ENCODE measurements at places on chromosomes 6 and 20.

- DNase-seq: no peak
Observed at GRCh38 chr6:155523821-155524651, 68.4 kb upstream of the NOX3 start.

DNA sequence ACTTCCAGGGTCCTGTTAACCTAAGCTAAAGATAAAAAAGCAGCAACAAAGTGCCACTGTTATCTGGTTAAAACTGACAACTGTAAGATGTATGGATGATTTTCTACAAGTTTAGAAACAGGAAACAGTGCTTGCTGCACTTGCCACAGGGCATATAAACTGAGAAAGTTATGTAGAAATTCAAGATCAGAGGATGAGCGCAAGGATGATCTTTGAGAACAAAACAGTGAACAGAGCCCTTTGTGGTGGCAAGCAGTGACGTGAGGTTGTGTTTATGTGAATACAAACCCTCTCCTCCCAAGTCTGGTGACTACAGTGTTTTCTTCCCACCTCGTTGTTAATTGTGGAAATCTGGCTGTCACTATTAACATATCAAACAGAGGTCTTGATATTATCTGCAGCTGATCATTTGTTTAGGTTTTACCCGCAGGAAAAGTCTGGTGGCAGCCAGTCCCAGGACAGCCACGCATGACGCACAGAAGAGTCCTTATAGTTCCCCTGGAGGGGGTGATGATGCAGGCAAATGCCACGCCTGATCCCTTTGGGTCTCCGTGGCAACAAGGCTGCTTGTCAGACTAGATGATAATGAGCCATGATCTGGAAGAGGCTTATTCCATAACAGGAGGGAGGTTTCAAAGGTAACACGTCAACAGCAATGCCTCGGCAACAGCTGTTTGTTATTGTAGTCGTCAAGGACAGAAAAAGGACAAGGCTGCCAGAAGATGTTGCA lies 43.1 kb upstream of the TNFAIP3 start:
- DNase-seq: peak; percentile 65

- no peak for DNase-seq
Observed at GRCh38 chr6:35330541-35331119, 11.7 kb upstream of the PPARD start.

GRCh38 chr6:47000842-47001241 lies 41.3 kb downstream of the ADGRF1 start:
- DNase-seq: no peak

GRCh38 chr6:26275663-26276062 lies 89.3 kb upstream of the BTN3A2 start:
- DNase-seq: no peak

DNA sequence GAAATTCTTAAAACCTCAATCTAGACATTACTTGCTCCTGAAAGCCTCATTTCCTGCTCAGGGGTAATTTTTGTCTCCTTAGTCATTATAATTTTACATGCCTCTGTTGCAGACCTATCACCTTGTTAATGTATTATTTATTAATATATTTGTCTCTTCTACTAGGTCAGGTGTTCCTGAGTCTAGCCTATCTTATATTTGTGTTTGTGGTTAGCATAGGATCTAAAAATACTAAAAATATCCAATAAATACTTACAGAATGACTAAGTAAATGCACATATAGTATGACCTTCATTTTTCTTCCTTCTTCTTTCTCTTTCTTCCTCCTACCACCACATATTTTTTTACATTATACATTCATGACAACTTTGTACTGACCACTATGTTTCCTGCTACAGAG lies 268.9 kb upstream of the HS3ST5 start:
- DNase-seq: no peak

DNA sequence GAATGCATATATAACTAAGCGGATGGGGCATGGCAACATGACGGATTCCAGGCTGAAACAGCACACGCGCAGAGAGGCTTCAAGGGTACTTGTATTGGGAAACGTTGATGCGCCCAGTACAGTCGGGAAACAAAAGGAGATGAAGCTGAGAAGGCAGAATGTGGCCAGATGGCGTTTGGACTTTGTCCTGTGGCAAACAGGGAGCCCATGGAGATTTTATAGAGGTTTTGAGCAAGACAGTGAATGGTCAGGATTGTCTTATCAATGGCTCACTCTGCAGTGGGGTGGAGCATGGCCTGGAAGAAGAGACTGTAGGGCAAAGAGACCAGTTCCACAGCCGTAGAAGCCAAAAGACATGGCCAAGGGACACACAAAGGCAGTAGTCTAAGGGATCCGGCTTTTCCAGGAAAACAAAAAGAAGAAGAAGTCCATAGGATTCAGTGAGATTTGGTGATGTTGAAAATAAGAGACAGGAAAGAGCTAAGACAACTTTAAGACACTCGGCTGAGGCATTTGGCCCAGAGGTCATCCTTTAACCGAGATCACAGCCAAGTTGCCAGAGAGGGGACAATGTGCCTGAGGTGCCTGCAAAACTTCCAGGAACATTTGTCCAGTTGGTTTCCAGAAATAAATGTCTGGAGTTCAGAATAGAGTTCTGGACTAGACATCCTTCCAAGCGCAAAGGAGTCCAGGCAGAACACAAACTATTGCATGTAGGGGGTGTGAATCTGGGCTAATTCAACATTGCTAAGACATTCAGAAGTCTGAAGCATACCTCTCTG lies 123.0 kb upstream of the RREB1 start:
- DNase-seq: no peak

GRCh38 chr20:57779401-57780003 lies 69.7 kb upstream of the PMEPA1 start:
- no peak for DNase-seq

- DNase-seq: no peak
Observed at GRCh38 chr6:159655409-159655988, 37.5 kb downstream of the SOD2 start.

- no peak for DNase-seq
Observed at GRCh38 chr6:54876365-54876764, 29.8 kb downstream of the FAM83B start.

DNA sequence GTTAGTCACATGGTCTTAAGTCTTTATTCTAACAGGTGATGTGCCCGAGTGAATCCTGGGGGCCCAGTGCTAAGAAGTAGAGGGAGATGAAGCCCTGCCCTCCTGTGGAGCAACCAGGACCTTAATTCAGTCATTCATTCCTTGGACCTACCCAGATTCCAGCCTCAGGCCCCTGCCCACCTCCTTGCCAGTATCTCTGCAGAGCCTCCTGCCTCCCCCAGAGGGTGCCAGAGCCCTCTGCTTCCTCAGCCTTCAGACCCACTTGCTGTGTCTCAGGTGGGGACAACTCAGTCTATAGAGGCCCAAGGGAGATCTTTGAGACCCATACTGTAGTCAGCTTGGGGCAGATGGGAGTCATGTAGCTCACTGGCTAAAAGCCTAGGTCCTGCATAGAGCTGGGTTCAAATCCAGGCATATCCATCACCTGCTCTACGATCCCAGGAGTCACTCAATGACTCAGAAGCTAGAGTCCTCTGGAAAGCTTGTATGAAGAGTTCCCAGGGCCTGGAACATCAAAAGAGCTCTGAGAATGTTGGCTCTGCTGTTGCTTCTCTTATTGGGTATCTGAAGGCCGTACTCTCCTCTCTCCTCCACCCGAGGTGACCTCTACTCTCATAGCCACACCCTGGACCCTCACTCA lies 3.9 kb upstream of the SIGLEC1 start:
- no peak for DNase-seq

DNA sequence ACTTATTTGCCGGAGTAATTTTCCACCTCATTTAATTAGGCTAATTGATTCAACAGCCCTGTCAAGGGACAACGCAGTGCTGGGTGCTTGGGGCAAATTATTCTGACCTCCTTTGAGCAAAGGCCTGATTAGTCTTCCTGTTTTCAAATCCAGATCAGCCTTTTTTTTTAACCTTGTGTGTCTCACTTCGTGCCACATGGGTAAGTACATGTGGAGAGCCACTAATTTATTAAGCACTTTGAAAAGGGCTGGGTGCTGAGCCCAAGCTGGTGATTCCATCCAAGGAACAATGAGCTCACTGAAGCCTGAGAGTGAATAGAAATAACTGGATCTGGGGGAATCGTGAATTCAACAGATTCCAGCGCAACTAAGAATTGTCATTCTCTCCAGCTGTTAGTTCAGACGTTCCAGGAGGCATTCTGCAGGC lies 229.3 kb downstream of the CLIC5 start:
- no peak for DNase-seq

DNA sequence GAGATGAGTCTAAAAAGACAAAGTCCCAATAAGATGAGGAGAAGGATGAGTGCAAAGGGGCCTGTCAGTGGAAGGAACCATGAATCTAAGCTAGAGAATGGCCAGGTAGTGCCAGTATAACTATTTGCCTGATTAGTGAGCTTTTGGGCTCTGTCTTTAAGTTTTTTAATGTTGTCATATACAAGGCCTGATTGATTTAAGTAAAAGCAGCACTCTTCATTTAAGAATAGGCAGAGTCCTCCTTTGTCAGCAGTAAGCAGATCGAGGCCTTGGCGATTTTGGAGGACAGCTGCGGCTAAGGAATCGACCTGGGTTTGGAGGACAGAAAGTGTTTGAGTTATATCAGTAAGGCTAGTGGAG lies 753.4 kb upstream of the ADGRB3 start:
- DNase-seq: no peak

GRCh38 chr20:4373454-4373853 lies 348.3 kb upstream of the PRND start:
- DNase-seq: no peak

All from stimulated activated CD4-positive, alpha-beta T cell treated with anti-CD3 and anti-CD28 coated beads, Interleukin-4, amount 100 ng/mL, for 48 hours (primary cell).